Activated naive CD4-positive, alpha-beta T cell treated with anti-CD3 and anti-CD28 coated beads for 36 hours (primary cell): ENCODE measurements at places on chromosomes 11 and 22.
A peak's percentile ranks its signal among the peaks of the same experiment; 100 is the strongest.

DNA sequence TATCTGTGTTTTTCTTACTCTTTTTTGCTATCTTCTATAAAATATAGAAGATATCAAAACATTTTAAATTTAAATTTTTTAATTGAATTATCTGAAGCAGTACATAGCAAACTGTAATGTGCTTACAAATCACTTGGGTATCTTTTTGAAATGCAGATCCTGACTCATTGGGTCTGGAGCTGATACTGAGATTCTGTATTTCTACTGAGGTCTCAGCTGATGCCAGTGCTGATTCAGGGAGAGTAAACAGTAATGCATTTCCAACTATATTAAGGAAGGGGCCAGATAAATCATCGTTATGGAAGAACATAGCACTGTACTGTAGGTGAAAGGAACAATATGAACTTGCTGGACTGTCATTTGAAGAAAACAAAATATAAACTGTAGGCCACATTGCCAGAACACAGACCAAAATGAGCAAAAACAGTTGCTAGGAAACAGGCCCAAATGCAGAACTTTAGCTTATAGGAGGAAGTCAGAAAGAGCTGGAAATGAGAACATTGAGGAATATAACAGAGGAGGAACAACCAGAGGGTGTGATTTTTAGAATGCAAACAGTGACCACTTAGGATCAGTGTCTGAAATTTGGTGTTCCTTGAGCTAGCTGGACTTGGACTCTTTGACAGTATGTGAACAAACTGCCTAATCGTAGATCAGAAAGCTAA lies 3.3 kb downstream of the ARL14EP start:
- no peak for DNase-seq

GRCh38 chr11:93525601-93526345 lies 17.4 kb downstream of the SMCO4 start:
- DNase-seq, result peak; percentile 17

DNA sequence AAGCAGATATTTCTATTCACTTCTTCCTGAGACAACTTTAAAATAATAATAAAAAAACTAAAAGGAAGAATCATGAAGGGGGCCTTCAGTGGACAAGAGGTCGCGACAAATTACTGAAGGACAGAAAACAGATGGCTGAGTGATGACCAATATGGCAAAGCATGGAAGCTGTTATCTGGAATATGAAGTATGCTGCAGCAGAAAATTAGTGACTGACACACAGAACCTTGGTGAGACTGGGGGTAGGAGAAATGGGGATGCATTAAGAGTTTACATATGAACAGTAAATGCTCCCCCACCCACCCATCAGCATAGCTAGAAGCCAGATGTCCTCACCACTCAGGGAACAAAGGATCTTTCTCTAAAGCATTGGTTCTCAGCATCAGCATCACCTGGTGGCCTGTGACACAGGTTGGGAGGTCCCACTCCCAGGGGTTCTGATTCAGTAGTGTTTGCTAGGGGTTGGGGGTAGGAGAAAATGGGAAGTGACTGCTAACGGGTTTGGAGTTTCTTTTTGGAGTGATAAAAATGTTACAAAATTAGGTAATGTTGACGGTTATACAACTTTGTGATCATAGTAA lies 59.7 kb downstream of the NARS2 start:
- DNase-seq, result no peak

- DNase-seq, result peak; percentile 82
These were observed 60.5 kb downstream of the OSBP2 start for GRCh38 chr22:30754971-30755758.

DNA sequence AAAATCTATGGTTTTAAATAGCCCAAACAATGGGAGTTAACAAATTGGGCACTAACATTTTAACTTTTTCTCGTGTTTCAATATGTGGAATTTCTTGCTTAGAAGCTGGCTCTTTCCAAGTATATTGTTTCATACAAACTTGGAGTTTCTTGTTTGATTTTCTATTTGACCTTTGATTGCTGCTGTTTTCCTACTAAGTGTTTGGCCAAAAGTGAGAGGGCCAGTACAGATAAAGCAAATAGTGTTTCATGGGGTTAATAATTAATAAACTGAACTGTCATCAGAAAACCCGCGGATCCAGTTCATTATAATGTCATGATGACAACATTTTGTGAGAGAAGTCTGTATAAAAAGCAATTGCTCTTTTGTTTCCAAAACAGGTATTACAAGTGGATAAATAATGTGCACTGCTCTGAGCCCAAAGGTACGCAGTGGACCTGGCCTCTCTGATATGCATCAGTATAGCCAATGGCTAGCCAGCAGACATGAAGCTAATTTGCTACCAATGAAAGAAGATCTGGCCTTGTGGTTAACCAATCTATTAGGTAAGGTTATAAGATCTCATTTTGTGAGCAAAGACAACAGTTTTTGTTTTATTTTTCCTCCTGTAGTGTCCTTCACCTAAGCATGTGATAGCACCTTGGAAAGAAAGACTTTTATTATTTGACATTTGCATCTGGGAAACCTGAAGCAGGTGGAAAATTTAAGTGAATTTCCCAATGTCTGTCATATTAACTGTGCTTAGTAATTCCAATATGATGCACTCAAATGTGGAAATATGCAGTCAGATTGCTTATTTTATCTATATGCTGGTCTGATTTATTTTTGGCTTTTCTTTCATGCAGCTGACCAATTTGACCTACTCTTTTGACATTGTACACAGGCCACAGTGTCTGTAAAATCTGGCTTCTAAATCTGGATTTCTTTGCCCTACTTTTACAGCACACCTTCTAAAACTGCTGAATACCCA lies 8.3 kb downstream of the GAS2 start:
- no peak for DNase-seq
